Stimulated activated CD8-positive, alpha-beta memory T cell treated with anti-CD3 and anti-CD28 coated beads, Interleukin-7, amount 100 ng/mL, for 1 hour (primary cell): ENCODE measurements at places on chromosomes 16 and 17.

GRCh38 chr17:51155416-51155815 lies 2.1 kb downstream of the NME1 start:
- DNase-seq, result no peak

DNA sequence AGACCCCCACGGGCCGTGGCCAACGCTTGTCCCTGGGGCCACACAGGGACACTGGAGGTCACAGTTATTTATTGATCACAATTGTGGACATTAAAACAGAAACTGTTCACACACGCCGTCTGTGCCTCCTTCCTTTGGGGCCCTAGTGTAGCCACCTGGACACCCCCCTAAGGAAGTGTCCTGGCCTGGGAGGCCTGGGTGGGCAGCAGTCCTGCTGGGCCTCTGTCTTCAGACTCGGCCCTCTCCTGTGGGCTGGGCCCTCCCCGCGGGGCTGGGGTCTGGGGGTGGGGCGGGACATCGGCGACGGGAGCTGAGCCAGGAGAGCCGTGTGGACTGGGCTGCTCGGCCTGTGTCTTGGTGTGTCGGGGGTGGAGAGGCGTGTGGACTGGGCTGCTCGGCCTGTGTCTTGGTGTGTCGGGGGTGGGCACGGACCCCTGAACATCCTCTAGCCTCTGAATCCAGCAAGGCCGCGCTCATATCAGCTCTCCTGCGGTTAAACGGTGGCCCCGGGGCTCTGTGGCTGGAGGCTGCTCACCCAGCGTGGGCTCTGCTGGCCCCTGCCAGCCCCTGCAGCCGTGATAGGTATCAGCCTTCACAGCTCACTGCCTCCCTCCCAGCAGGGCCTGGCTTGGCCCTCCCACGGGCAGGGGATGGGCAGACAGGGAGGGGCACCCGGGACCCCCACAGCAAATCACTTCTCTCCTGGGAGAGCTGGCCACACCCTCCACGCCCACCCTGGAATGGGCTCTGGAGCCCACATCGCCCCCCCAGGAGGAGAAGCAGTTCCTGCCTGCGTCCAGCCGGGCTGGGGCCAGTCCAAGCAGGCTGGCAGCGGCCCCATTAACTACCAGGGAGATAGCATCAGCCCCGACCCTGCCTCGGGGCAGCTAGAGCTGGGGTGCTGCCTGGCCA lies 1.1 kb upstream of the NHLRC4 start:
- no peak for DNase-seq

DNA sequence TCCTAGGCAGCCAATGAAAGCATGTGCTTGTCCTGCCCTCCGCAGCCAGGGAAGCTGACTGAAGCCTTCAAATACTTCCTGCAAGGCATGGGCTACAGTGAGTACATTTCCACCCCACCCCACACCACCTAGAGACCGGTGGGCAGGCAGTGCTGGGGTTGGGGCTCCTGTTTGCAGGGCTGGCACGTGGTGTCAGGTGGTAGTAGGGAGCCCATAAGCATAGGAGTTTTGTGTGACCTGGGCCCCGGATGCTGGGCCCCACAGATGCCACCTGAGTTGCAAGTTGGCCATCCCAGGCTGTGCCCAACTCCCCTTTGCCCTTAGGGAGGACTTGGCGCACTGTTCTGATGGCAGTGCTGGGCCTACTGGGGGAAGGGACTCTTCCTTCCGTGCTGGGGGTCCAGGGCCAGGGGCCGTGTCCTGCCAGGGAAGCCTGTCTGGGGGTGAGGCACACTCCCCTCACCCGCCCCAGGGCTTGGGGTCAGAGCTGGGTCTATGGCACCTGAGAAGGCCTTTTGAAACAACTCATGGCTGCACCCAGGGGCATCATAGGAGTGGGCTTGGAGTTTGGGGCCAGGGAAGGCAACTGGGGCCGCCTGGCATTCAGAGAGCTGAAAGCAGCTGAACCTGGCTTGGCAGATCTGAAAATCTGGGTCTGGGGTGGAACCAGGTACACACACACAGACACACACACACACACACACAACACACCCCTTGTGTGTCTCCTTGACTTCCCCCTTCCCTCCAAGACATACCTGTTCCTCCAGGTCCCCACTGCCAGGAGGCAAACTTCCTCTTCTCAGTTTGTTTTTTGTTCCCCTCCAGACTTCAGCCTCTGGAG lies 5.8 kb upstream of the SETD6 start:
- no peak for DNase-seq

GRCh38 chr16:84196727-84197394 lies 5.9 kb downstream of the ADAD2 start:
- no peak for DNase-seq

DNA sequence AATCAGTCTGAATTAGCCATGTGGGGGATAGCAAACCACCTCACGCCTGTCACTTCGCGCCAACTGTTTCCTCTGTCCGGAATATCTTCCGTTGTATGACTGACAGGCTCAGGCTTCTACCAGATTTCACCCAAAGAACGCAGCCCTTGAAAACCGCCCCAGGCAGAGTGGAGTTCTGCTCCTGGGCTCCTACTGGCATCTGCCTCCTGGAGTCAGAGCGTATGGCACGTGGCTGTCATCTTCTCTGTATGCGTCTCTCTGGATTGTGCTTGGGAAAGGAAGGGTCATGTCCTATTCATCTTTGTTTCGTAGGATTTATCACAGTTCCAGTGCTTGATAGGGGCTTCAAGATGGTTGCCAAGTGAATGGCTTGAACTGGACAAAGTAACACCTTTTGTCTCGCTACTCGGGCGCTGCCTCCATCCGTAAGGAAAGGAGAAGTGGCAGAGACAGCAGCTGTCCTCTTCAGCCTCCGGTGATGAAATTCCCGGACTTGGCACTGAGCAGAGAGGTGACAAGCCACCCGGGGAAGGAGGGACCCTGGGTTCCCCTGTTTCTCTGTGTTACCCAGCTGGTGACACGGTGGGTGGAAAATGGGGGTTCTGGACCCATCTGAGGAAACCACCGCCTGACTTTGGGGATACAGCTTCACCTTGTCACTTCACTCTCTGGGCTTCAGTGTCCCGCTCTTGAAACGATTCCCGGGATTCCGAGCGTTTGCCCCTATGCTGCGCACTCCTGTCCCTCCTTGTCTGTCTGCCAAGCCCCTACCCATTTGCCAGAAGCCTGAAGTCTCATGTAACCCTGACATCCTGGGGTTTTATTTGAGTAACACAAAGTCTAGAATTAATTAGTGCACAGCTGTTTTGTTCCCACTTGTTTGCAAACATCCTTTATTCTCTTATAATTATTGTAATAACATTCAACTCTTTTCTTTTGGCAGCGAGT lies 13.9 kb downstream of the KIAA0513 start:
- DNase-seq, result no peak

DNA sequence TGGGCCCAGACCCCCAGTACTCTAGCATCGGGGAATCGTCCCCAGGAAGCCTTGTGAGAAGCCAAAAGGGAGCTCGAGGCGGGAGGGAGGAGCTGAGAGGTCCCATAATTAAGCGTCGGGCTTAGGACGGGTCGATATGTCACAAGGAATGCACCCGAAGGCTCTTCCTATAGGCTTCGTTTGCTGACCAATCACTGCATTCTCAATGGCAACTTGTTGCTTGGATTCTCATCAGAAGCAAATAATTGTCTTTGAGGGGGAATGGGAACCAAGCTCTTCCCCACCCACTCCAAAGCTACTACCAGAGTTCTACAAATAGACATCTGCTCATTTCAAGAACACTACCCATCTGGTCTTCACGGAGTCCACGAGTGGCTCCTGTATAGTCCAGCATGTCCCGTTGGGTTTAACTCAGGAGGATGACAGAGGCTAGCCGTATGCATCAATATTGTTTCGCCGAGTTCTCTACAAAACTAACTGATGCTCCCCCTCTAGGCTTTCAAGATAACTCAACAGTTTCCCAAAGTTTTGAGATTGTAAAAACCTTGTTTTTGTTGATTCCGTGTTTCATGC lies 628 bp upstream of the BLMH start:
- no peak for DNase-seq

DNA sequence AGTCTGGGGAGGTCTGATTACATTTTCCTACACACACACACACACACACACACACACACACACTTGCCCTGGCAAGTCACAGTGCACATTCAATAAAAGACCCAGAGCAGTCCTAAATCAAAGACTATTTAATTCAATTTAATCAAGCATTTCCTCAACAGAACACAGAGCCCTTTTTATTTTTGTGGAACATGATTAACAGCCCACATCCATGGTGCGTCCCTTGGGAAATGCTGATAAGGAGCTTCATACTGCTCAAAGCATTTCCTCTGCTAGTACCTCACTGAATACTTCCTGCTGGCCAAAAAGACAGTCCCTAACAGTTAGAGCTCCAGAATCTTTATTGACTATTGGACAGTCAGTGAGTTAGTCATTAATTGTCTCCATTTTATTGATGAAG lies 43.1 kb upstream of the MYH10 start:
- DNase-seq, result no peak
